Sigmoid colon (tissue), 7 donors: ENCODE measurements at places on chromosomes 12 and 14. TPM values are rescaled to one million over a fixed set of nuclear protein-coding genes. Genes with fewer than 3 reads are reported as not detected.

Gene MANSC1
- 11.6 TPM for total RNA-seq

DNA sequence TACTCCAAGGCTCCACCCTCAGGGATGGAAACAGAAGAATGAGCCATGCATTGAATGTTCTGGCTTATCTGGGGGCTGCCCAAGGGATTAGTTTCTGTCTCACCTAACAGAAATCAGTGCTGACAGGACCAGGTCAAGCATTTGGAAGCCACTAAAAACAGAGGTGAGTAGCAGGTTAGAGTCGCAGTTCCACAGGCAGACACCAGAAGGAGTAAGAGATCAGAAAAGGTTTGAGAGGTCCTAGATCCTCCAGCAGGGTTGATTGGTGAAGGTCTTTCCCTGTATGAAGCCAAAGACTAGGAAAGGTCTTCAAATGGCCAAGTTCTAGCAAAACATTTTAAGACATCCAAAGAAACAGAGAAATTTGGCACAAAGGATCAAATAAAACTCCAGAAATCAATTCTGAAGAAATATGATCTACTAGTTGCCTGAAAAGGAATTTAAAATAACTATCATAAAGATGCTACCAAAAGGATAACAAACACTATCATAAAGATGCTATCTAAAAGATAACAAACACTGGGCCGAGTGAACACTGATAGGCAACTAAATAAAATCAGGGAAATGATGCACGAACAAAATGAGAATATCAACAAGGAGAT lies 19.5 kb upstream of the TTC9 start:
- DNase-seq = no peak
- no peaks in the 10 kb centered on the region for H3K27me3 ChIP-seq
- no peak overlapping the region for H3K4me3 ChIP-seq

DNA sequence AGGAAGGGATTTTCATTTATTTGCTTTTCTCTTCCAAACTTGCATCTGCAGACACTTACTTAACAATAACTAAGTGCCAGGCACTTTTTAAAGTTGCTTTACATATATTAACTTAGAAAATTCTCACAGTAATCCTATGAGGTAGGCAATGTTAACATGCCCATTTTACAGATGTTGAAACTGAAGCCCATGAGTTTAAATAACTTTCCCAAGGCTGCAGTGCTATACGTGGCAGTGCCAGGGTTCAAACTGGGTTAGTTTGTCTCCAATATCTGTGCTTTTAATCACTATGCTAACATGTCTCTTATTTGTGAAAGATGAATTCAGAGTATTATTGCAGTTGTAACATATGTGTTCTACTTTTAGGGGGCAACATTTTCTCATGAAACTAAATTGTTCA lies 29.9 kb downstream of the PUS7L start:
- H3K4me3 ChIP-seq = no peak overlapping the region
- H3K4me1 ChIP-seq = no peaks in the 10 kb centered on the region
- no peaks in the 10 kb centered on the region for H3K27me3 ChIP-seq
- no peak for DNase-seq

DNA sequence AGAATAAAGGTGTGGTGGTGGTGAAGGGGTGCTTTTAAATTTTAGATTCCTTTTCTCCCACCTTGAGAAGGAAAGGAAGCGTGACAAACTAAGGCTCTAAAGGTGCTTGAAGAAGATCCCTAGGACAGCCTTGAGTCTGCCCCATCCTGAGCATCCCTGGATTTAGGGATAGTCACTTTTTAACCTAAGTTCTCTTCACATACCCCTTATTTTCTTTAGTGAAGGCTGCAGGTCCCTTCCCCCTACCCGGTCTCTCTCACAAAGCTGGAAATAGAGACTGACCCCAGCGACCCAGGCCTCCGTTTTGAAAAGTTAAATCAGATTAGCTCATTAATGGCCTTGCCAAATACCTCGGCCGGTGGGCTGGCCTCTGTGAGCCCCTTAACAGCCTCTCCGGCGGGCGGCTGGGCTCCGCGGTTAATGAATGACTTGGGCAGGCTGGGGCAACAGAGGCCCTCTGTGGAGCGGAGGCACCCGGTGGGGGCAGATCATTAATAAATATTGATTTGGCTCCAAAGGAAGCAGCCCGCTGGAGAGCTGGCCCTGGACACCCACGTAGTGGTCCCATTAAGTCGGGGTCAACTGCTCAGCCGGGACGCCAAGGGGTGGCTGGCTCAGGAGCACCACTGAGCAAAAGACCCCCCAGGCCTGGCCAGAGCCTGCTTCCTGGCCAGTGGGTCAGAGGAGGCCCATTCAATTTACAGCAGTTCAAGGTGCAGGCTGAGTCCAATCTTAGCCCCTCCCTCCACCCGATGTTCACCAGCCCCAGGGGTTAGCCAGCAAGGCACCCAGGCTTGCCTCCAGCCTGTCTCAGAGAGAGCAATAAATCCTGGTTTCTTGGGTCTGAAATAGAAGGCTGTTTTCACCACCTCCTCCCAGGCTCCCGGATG lies 31.8 kb downstream of the PAH start:
- peaks cover 25% of the 10 kb centered on the region for H3K27me3 ChIP-seq
- H3K27ac ChIP-seq = no peak overlapping the region
- no peaks in the 10 kb centered on the region for H3K4me1 ChIP-seq
- no peak for DNase-seq
- no peaks in the 10 kb centered on the region for H3K36me3 ChIP-seq
- no peak overlapping the region for H3K4me3 ChIP-seq

DNA sequence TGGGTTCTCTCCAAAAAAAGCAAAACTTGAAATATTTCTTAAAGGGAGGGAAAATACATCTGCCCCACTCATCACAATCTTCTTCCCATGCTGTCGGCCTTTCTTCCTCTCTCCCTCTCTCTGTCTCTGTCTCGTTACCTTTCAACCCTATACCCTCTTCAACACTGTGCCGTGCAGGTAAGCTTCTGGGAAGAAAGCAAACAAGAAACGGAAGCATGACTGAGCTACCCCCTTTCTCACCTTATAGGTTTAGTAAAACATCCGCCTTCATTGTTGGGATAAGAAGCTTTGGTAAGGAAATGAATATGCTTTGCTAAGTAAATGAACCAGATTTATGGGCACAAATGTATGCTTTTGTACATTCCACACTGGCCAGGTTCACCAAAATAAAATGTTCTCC lies 63.0 kb downstream of the TMEM30B start:
- H3K27me3 ChIP-seq = no peaks in the 10 kb centered on the region
- H3K36me3 ChIP-seq = no peaks in the 10 kb centered on the region
- DNase-seq = no peak
- H3K4me1 ChIP-seq = no peaks in the 10 kb centered on the region
- no peak overlapping the region for H3K4me3 ChIP-seq

GRCh38 chr12:40192704-40193255 lies 32.0 kb upstream of the LRRK2 start:
- no peaks in the 10 kb centered on the region for H3K4me1 ChIP-seq
- H3K27me3 ChIP-seq = no peaks in the 10 kb centered on the region
- no peak overlapping the region for H3K27ac ChIP-seq
- H3K36me3 ChIP-seq = no peaks in the 10 kb centered on the region

DNA sequence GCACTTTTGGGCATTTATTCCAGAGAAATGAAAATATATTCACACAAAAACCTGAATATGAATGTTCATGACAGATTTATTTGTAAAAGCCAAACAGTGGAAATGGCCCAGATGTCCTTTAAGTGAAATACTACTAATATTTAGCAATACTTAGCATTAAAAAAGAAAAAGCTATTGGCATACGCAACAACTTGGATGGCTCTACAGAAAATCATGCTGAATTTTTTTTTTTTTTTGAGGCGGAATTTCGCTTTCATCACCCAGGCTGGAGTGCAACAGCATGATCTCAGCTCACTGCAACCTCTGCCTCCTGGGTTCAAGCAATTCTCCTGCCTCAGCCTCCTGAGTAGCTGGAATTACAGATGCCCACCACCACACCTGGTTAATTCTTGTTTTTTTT lies 24.1 kb downstream of the FGD6 start:
- no peaks in the 10 kb centered on the region for H3K4me1 ChIP-seq
- H3K27ac ChIP-seq = no peak overlapping the region
- no peaks in the 10 kb centered on the region for H3K36me3 ChIP-seq

Gene MYG1
- 55.4 TPM for total RNA-seq

Gene NOP9
- total RNA-seq = 14.6 TPM

DNA sequence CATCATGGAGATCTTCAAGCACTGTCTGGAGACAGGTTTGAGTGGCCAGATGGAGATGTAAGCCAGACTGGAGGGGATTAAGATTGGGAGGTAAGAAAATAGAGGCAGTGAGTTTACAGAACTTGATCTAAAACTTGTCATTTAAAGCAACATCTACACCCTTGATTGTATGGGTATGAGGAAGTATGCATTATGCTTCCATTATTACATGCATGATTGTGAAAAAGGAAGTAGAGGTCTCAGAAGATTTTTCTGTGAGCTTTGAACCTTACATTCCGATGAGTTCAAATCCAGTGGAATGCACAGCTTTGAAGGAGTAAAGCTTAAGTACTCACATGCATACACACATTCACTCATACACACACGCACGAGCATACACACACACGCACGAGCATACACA lies 550.8 kb downstream of the MED13L start:
- no peak overlapping the region for H3K27ac ChIP-seq
- no peaks in the 10 kb centered on the region for H3K27me3 ChIP-seq
- no peaks in the 10 kb centered on the region for H3K36me3 ChIP-seq
- no peak overlapping the region for H3K4me3 ChIP-seq
- H3K4me1 ChIP-seq = no peaks in the 10 kb centered on the region

GRCh38 chr12:29921307-29921706 lies 137.6 kb upstream of the TMTC1 start:
- H3K36me3 ChIP-seq = no peaks in the 10 kb centered on the region
- no peaks in the 10 kb centered on the region for H3K4me1 ChIP-seq
- no peak for DNase-seq
- H3K27me3 ChIP-seq = no peaks in the 10 kb centered on the region

DNA sequence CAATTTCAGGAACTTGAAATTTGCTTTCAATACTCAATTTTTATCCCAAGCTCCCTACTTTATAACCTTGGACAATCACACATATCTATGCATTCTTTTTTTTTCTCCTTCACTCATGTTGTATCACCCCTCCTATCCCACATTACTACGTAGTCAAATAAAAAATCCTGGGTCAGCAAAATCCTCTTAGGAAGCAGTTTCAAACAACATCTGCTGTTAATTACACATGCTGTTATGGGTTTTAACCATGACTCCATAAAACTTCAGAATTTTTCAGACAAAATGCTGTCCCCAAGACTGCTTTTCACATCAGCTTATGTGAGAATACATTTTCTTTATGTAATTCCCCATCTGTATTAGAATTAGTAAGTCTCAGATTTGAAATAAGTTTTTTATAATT lies 61.7 kb downstream of the LRFN5 start:
- DNase-seq = no peak
- H3K27me3 ChIP-seq = no peaks in the 10 kb centered on the region
- H3K4me1 ChIP-seq = no peaks in the 10 kb centered on the region
- H3K4me3 ChIP-seq = no peak overlapping the region

DNA sequence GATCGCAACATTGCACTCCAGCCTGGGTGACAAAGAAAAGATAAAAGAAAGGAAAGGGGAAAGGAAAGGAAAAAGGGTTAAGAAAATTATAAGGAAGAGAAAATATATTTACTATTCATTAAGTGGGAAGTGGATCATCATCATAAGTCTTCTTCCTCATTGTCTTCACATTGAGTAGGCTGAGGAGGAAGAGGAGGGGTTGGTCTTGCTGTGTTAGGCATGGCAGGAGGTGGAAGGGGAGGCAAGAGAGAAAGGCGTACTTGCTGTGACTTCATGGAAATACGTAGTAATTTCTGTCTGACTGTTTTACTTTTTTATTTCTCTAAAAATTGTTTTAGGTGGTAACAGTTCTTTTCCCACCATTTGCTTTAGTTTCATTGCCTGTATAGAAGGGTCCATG lies 26.2 kb downstream of the FAM177A1 start:
- H3K36me3 ChIP-seq = peaks cover 12% of the 10 kb centered on the region
- H3K27me3 ChIP-seq = no peaks in the 10 kb centered on the region
- no peak overlapping the region for H3K4me3 ChIP-seq
- no peak for DNase-seq
- H3K4me1 ChIP-seq = no peaks in the 10 kb centered on the region
- no peak overlapping the region for H3K27ac ChIP-seq

Gene CD163L1
- 0.54 TPM for total RNA-seq

- H3K4me3 ChIP-seq = no peak overlapping the region
- no peaks in the 10 kb centered on the region for H3K27me3 ChIP-seq
- H3K36me3 ChIP-seq = no peaks in the 10 kb centered on the region
- H3K27ac ChIP-seq = no peak overlapping the region
These were observed 20.6 kb upstream of the CPM start for GRCh38 chr12:68953536-68953935.
